ENCODE measurements at places on chromosomes 7 and 10.

DNA sequence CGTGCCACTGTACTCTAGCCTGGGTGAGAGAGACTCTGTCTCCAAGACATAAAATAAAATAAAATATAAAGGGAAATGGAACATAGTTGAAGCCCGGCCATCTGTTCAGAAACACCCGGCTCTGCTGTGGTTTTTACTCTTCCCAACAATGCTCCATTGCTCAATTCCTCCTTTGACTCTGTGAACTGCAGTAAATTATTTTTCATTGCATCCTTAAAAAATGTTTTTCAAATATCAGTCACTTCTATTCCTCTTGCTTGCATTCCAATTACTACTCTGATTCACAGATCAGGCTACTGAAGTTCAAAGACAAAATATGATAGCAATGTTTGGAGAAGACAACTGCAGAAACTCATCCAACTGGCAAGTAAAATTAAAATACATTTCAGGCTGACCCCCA, 983.0 kb downstream of the SORCS1 start:
- DNase-seq: peak; percentile 12

- DNase-seq: peak; percentile 45
These were observed 309.7 kb downstream of the EXOC4 start for GRCh38 chr7:133562621-133563020.

DNA sequence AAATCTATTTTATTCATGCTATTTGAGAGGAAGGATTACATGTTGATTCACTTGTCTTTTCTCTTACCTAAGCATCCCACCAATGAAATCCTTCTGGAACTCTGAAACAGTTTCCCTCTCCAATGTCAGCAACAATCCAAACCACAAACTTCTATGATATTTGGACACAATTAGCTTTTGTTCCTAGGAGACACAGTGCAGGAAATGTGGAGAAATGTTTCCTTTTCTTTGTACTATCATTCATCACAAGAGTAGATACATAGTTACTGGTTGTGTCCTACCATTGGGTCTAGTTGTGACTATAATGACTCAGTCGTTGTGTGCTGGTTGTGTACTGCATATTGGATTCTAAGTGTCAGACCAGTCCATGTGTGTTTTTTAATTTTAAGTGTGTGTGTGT, 156.8 kb upstream of the MAGI2 start:
- DNase-seq: peak; percentile 83

DNA sequence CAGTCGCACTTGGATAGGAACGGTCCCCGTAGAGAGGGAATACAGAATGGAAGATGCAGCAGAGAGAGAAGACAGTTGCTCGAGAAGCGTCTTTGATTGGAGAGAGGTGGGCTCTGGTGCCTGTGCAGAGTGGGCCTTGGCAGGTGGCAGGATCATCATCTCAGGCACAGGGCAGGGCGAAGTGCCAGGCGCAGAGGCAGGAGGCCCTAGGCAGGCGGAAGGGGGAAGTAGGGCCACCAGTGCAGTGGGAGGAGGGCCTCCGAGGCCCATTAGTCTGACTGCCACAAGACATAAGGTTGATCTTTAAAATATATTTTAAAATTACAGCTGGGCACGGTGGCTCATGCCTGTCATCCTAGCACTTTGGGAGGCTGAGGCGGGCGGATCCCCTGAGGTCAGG, 10.1 kb downstream of the CARD11 start:
- DNase-seq: no peak
